ENCODE measurements at places on chromosomes 16 and 17.

- DNase-seq = no peak
Observed at GRCh38 chr17:51734462-51734861, 424.1 kb downstream of the CA10 start.

DNA sequence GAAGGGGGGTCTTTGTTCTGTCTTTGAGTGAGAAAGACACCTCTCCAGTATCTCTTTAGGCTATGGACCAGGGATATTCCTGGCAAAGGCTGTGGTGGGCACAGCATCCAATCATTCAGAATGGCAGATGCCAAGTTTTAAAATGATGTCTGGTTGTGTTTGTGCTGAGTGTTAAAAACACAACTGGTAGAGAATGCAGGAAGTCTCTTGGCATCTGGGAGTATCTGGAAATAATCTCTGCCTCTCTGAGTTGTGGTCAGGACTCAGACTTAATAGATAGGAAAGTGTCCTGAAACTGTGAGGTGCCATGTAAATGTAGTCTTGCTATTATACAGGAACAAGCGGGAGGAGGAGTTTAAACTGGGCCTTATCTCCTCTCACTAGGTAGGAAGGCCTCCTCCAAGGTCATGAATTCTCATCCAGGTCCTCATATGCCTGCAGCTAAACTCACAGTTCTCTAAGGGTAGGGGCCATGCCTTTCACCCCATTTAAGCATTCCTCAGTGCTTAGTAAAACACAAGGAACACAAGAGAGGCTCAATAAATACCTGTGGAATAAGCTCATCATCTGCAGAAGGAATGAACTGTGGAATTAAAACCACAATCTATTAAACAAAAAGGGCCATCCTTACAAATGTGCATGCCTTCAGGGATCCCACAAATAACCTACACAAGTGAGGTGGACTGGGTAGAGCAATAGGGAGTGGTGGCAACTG is 317.6 kb downstream of the CBLN1 start:
- no peak for DNase-seq

DNA sequence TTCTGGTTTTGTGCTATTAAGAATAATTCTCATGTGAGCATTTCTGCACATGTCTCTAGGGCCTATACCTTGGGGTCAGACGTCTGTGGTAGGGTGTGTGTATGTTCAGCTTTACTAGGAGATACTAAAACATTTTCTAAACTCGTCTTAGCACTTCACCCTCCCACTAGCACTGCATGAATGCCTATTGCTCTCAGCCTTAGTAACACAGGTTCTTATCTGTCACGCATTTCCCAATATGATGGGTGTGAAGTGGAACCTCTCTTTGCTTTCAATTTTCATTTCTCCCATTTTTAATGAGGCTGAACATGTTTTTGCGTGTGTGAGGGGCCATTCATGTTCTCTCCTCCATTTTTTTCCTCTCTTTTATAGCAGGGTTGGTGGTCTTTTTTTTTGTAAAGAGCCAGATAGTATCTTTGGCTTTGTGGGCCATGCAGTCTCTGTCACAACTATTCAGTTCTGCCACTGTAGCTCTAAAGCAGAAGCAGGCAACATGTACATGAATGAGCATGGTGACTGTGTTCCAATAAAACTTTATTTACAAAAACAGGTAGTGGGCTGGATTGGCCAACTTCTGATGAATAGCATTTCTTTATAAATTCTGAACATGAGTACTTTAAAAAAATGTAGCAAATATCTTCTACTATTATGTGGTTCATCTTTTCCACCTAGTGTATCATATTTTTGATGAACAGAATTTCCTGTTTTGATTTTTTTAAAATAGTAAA is 354.0 kb downstream of the XYLT1 start:
- no peak for DNase-seq

- no peak for DNase-seq
Observed at GRCh38 chr17:5241861-5242671, 7.4 kb upstream of the SCIMP start.

- DNase-seq = no peak
Observed at GRCh38 chr16:68086336-68086841, 1.2 kb downstream of the NFATC3 start.

- DNase-seq = no peak
Observed at GRCh38 chr17:77223642-77224420, 83.1 kb downstream of the SEC14L1 start.

GRCh38 chr17:41784207-41784744 is 2.2 kb downstream of the JUP start:
- DNase-seq = no peak

GRCh38 chr17:50697062-50697461 is 10.7 kb downstream of the ANKRD40 start:
- DNase-seq = no peak

- no peak for DNase-seq
Observed at GRCh38 chr17:3660311-3660891, 8.0 kb downstream of the TAX1BP3 start.

GRCh38 chr17:41967141-41967920 is 736 bp downstream of the CNP start:
- DNase-seq = peak; percentile 27

GRCh38 chr16:78437352-78437968 is 338.0 kb downstream of the WWOX start:
- DNase-seq = peak; percentile 6

DNA sequence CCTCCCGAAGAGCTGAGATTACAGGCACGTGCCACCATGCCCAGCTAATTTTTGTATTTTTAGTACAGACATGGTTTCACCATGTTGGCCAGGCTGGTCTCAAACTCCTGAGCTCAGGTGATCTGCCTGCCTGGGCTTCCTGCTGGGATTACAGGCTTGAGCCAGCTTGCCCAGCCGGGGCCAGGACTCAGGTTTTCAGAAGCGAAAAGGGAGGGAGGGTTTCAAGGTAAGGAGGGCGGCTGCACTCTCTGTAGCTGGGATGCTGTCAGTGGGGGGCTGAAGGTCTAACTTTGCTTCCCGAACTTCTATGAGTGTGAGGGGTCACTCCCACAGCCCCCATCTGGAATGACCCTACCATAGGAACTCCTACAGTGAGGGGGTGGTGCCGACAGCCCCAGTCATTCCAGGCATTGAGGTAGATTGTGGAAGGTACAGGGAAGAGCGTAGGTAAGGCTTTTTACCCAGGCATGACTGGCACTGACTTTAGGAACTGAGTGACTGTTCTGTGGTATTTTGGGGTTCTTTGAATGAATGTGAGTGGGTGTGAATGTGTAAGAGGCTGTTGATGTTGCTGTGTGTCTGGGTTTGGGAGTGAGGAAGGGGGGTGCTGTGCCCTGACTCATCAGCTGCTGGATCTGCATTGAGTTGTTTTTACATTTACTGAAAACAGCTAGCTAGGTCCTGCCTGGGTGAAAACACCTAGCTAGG is 3.8 kb upstream of the C1QL1 start:
- DNase-seq = peak; percentile 38

GRCh38 chr16:12255473-12255872 is 278.9 kb downstream of the SNX29 start:
- DNase-seq = no peak

DNA sequence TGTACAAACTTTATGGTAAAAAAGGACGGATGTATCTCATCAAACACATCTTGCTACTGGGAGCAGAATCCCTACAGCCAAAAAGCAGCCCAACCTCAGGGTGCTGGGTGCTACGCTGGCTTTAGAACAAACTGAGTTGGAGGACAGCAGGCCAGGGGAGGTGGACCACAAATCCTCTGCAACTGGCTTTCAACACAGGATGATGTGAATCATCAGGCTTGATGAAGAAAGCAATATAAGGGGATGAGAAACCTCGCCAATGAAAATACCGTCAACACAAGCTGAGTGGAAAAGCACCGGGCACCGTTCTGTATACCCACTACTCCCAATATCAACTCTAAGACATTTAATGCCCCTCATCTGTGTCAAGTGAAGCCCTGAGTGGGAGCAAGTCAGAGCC is 14.3 kb downstream of the HBQ1 start:
- DNase-seq = no peak

GRCh38 chr17:13947499-13947898 is 121.8 kb upstream of the COX10 start:
- no peak for DNase-seq

- no peak for DNase-seq
Observed at GRCh38 chr17:44155488-44155887, 13.8 kb downstream of the HROB start.

GRCh38 chr17:32992321-32993033 is 830 bp downstream of the SPACA3 start:
- DNase-seq = no peak

- no peak for DNase-seq
Observed at GRCh38 chr17:73759734-73760438, 115.6 kb upstream of the SDK2 start.

- DNase-seq = peak; percentile 32
Observed at GRCh38 chr17:40516581-40517285, 15.3 kb upstream of the TNS4 start.

DNA sequence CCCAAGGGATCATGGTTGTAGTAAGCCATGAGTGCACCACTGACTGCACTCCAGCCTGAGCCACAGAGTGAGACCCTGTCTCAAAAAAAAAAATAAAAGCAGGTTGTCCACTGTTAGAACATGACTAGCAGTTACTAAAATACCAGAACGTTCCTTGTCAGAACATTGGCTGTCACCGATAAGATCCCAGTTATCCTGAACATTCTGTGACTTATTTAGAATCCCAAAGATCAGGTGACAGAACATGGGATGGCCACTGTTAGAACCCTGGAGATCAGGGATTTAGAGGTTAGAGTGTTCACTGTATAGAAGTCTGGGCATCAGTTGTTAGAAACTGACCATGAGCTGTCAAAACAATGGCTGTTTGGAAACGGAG is 8.6 kb downstream of the CES4A start:
- DNase-seq = no peak

DNA sequence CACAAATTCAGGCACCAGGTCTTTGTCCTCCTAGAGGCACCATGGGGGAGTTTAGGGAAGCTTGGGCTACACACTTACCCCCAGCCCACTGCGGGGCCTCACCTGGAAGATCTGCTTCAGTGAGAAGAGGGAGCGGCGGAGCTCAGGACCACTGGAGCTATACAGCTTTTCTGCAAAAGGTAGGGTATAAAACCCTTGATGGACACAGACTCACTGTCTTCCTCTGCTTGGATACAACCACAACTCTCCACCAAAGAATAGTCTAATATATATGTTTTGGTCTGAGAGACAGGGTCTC is 9.1 kb downstream of the FHOD1 start:
- no peak for DNase-seq

DNA sequence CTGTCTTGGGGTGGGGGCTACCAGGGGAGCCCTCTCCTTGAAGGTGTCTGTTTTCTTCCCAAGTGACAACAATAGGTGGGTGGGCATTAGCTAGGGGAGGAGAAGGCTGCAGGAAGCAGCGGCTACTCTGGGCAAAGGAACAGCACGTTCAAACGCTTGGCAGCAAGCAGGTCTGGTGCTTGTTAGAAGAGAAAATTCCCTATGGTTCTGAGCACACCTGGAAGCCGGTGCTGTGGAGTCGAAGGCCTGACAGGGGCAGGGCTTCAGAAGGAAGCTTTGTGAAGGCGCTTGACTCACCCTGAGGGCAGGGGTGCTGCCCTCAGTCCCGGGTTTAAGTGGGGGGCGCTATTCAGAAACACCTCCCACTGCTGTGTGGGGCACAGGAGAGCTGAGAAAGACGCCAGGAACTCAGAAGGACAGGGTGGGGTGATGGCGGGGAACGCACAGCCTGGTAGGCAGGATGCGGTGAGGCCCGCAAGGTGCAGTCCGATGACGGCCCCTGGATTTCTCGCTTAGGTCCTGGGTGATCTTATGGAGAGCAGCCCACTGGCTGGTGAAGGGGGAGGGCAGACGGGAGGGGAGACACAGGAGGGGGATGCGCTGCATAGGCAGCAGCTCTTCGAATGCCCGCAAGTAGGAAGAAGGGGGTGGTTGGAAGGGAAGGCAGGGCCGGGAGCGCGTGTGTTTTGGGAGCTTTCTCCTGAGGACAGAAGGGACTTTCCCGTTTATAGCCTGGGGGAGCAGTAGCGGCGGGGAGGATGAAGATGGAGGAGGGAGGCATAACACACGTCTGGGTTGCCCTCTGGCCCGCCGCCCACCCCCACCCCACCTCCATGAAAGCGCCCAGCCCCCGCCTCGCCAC is 3.2 kb downstream of the GJD3 start:
- DNase-seq = no peak

DNA sequence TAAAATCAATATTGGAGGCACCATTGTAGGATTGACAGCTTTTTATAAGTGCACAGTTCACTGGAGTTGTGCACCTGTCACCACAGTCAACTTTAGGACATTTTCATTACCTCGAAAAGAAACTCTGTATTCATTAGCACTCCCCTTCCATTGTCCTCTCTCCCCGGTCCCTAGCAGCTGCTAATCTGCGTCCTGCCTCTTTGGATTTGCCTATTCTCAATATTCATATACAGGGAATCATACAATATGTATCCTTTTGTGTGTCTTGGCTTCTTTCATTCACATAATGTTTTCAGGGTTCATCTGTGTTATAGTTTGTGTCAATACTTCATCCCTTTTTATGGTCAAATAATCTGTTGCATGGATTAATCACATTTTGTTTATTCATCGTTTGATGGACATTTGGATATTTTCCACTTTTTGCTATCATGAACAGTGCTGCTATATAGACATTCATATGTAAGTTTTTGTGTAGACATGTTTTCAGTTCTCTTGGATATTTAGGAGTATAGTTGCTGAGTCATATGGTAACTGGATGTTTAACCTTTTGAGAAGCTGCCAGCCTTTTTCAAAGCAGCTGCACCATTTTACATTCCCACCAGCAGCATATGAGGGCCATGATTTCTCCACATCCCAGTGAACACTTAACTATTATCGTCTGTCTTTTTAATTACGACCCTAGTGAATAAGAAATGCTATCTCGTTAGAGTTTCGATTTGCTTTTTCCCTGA is 9.8 kb downstream of the DNAJA3 start:
- DNase-seq = no peak

GRCh38 chr17:57940653-57941329 is 14.4 kb downstream of the CUEDC1 start:
- DNase-seq = no peak

- no peak for DNase-seq
Observed at GRCh38 chr17:67074781-67075180, 30.4 kb downstream of the CACNG1 start.

- no peak for DNase-seq
Observed at GRCh38 chr17:81934850-81935708, 2.0 kb downstream of the PYCR1 start.

GRCh38 chr17:51238255-51238887 is 21.5 kb downstream of the MBTD1 start:
- DNase-seq = no peak

DNA sequence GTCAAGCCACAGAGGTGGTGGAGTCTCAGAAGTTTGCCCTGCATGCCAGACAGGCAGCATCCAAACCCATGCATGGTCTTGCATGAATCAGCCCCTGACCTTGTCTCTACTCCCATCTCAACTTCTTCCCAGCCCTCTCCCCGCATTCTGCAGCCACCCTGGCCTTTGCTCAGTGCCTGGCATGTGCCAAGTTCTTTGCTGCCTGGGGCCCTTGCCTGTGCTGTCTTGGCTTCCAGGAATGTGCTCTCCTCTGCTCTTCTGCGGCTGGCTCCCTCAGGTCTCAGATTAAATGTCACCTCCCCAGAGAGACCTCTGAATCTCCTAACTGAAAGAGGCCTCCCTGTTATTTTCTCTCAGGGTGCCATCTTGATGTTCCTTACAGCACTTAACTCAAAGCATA is 17.6 kb downstream of the DRC3 start:
- DNase-seq = no peak

- no peak for DNase-seq
Observed at GRCh38 chr16:53043428-53043831, 9.3 kb downstream of the CHD9NB start.

- no peak for DNase-seq
Observed at GRCh38 chr17:4998732-4999429, 1.1 kb downstream of the KIF1C start.

All from activated T-cell treated with anti-CD3 and anti-CD28 coated beads, Interleukin-2, amount 50 U/mL, for 4 hours (primary cell).